ENCODE measurements at places on chromosomes 5 and 9.

DNA sequence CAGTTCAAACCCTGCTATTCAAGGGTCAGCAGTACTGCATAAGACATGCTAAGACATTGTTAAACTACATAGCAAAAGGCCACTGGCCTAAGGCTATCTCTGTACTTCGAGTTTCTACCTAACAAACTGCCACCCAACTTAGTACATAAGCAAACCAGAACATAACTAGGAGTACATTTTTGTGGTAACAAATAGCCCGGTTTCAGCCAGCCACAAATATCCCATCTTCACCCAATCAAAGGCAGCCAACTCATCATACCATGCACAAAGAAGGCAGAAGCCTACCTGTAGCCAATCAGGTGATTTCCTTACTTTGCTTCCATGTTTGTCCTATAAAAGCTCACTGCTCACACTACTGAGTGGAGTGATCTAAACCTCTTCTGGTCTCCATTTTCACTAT, 201.4 kb downstream of the SMARCA2 start:
- DNase-seq: no peak

DNA sequence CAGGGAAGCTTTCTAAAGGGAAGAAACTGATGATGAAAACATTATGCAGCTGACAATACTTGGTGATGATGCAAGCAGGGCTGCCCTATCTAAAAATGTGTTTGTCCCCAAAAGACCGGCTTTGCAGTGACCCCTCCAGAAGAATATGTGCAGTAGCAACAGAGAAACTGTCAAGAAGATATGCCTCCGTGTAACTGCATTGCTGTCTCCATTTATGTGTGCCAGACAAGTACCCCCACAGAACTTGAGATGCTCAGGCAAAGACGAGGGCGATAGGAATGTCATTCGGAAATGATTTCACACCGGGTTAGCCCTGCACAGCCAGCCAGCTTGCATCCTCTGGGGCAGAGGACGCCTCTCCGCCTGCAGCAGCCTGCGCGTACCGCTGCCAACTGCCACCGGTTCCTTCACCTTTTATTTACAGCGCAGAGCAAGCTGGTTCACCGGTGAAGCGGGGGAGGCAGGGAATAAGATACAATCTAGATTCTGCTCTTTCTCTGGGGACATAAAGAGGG, 2.0 kb downstream of the GABBR2 start:
- no peak for DNase-seq

DNA sequence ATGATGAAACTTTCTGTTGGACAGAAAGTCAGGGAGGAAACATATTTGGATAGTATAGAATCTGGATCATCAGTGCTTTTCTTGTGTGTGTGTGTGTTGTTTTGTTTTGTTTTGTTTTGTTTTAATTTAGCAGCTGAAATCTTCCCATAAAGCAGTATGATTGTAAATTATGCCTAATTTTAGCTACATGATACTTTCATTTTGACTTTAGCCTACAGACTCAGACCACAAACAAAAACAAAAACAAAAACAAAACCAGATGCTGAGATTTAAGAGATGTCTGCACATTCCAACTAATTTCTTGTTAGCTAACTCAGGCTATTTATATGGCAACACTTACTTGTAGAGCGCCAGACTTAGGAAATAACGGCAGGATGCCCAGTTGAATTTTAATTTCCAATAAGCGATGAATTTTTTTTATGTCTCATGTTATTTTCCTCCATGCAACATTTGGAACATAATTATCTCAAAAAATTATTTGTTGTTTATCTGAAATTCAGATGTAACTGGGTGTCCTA, 119.5 kb upstream of the TRPC7 start:
- no peak for DNase-seq

DNA sequence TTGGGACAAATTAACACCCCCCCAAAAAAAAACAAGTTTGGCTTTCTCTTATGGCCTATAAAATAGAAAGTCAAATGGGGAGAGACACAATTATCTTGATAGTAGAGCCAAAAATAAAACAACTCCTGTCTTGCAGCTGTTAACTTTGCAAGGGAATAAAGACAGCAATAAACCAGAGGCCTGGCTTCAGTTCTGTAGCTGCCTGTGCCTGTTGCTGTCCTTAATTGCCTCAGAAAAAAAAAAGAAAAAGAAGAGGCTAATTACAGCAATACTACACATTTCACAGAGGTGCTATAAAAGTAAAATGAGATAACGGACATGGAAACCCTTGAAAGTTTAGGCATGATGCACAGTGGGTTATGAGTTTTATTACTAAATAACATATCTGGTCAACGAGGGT, 170.7 kb upstream of the IRX1 start:
- no peak for DNase-seq

GRCh38 chr9:133456409-133456808, 3.4 kb upstream of the CACFD1 start:
- DNase-seq: no peak

GRCh38 chr5:22053195-22053594, 799.9 kb downstream of the CDH12 start:
- DNase-seq: no peak

DNA sequence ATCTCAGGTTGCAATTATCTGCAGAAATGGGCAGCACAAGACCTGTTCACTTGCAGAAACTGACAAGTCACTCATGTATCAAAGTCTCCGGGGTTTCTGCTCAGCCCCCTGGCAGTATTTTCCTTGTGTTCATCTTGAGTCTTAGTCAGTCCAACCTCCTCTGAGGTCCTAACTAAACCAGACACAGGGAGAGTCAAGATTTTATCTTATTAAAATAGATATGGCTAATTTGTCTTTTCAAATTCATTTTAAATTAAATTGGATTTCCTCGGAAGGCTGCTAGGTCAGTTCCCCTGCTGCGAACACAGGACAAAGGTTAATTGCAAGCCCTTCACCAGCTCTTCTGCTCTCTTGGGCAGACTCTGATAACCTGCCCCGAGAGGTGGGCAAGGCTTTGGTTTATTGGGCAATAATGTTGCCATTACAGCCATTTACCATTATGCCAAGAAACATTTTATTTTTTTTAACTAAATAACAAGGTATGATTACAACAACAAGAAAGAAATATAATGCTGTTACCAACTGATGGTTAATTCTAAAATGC, 103.5 kb downstream of the MAPKAP1 start:
- no peak for DNase-seq

Measured in non-pigmented ciliary epithelial cell (primary cell).